ENCODE measurements at places on chromosomes 16 and 17.
A peak's percentile ranks its signal among the peaks of the same experiment; 100 is the strongest.

DNA sequence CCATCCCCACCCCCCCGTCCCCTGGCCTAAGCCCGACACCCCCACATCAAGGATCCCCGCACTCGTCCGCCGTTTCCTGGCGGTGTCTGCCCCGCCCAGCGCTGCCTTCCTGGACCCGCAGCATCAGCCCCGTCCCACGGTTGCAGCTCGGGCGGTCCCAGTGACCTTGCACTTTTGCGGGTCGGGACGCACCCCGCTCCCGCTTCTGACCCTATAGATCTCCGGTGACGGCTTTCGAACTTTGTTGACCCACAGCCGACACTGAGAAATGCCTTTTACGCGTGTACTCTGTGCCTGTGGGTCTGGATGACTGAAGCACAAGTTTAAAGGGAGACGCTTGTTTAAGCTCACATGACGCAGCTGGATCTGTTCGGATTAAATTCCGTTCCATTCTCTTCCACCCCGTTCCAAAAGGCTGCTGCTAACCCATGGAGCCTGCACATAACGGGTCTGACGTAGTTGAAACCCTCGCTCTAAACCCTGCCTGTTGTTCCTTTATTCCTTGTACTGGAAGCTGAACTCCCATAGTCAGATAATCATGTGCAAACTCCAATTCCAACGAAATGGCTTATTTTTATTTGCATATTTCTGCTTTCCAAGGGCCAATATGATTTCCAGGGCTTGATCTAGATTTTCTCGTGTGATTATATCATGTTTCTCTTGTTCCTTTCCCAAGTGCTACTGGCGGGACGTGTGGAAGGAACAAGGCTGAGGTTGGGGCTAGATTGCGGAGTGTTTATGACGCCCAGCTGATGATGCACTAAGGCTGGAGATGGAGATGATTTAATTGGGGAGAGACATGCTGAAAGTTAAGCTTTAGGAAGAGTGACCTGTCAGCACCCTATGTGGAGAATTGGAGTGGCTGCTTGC lies 834 bp downstream of the FLYWCH1 start:
- DNase-seq: no peak

DNA sequence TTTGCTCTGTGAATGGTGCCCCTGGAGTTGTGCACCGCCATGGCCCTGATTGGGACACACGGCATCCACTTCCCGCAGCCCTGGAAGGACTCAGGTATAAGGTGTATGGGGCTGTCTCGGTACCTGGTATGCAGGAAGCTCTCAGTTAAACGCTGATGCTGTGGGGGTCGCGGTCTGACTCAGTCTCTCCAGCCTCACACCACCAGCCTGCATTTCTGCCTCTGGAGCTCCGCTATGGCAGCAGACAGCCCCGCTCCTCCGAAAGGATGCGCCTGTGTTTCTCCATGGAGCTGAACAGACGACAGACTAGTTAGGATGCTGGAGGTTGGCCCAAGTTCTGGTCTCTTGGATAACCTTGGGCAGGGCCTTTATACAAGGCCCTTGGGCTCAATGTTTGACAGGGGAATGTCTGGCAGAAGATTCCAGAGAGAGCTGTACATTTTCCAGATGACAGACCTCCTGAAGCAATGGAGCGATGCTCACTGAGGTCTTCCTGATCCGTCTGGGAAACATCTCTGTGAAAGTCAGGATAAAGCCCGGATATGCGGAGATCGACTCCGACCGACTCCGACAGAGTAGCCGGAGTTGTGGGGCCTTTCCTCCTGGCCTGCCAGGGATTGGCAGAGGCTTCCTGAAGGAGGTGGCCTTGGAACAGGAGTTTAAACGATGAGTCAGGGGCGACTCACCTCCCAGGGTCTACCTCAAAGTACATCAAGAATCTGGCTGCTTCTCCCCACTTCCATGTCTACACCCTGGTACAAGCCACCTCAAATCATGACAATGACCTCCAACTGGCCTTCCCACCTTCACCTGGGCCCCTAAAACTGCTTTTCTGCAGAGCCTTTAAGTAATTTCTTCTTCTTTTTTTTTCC lies 21.9 kb upstream of the BCAR1 start:
- DNase-seq: no peak

- DNase-seq: no peak
Measured at GRCh38 chr16:57711-58110, 4.1 kb downstream of the SNRNP25 start.

GRCh38 chr17:49454050-49454449 lies 39.4 kb upstream of the PHB1 start:
- no peak for DNase-seq

- no peak for DNase-seq
Measured at GRCh38 chr16:14310519-14310991, 239.4 kb downstream of the MRTFB start.

DNA sequence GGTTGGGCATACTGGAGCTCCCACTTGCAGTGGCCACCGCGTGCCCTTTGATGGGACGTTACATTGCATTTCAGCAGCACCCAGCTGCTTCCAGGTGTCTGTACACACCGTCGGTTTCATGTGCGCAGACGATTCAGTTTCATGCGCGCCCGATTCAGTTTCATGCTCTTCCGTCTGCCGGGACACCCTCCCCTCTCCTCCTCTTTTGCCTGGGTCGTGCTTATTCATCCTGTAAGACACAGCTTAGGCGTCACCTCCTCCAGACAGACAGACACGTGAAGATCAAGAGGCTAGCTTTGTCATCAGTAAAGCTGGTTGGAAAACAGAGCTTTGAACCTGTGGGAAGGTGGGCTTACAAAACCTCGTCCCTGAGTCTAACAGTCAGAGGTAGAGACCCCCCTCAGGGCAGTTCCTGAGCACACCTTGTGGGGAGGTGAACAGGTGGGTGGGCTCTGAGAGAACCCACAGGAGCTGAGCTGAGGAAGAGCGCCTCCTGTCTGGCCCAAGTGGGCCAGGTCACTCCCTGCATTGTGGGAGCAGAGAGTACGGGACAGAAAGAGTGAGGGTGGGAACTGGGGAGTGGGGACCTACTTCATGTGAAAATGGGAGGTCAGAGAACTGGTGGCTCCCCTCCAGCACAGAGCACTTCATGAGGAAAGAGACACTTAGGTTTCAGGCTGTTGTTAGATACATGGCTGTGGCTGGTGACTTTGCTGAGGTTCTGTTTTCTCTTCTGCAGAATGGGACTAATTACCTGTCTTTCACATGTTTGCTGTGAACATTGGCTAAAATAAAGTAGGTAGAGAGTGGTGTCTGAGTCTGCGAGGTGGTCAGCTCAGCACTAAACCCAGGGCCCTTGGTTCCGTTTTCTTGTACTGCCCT lies 122.1 kb downstream of the SNX29 start:
- DNase-seq: no peak

DNA sequence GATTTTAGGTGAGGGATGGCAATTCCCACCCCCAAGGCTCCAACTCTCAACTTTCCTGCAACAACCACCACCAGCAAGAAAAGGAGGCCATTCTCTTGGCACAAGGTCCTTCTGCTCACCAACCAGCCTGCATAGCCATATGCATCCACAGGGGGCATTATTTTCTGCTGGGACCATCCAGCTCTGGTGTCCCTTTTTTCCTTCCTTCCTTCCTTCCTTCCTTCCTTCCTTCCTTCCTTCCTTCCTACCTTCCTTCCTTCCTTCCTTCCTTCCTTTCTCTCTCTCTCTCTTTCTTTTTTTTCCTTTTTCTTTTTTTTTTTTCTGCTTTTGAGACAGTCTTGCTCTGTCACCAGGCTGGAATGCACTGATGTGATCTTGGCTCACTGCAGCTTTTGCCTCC lies 21.1 kb upstream of the COX10 start:
- no peak for DNase-seq

DNA sequence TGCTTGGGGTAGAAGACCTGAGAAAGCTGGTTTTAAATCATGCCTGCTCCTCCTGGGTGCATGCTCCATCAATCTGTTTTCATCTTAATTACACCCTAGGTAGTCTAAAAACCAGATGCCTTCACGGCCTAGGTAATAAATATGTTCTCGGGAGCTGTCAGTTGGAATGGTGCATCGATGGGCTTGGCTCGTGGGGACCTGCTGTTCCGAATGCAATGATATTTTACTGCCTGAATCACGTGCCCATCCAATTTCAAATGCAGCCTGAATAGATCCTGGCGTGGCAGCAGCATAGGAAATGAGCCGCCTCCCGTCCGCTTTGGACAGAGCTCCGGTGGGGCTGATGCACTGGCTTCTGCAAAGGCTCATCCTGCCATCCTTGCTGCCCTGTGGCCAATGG lies 18.8 kb upstream of the FAAP100 start:
- no peak for DNase-seq

DNA sequence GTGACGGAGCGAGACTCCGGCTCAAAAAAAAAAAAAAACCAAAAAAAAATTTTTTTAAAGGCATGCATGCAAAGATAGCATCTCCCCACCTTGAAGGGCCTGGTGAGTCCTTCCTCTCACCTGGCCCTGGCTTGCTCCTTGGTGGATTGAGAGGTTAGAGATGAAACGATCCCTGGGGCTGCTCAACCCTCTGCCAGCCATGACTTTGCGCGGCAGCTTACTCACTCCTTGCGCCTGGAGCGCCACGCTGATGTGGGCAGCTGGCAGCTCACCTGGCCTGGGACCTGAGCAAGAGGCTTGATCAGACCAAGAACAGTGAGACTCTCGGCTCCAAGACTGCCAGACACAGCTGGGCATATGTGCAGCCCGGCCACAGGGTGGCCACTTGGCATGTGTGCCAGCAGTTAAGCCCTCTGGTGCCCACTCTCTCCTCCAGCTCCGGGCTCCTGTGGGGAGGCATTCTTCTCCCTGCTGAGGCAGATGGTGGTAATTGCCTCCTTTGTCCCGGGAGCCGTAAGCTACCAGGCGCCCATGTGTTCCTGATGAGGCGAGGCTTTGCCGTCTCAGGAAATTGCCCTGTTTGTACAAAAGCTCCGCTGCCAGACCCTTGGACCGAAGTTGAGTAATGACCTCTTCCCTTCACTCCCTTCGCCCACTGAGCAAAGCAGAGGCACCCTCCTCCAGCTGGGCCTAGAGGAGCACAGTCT lies 5.1 kb upstream of the EVPL start:
- DNase-seq: peak; percentile 61

GRCh38 chr17:39252788-39253460 lies 27.2 kb upstream of the STAC2 start:
- no peak for DNase-seq

- no peak for DNase-seq
Measured at GRCh38 chr16:1309888-1310831, 724 bp downstream of the UBE2I start.

GRCh38 chr16:87681981-87682570 lies 79.8 kb downstream of the JPH3 start:
- no peak for DNase-seq

DNA sequence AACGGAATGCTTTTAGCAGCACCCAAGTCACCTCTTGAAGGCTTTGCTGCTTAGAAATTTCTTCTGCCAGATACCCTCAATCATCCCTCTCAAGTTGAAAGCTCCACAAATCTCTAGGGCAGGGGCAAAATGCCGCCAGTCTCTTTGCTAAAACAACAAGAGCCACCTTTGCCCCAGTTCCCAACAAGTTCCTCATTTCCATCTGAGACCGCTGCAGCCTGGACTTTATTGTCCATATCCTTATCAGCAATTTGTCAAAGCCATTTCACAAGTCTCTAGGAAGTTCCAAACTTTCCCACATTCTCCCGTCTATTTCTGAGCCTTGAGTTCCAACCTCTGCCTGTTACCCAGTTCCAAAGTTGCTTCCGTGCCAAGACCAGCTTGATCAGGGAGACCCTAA lies 27.4 kb downstream of the TMC6 start:
- DNase-seq: no peak

GRCh38 chr17:44959821-44960531 lies 8.1 kb downstream of the C1QL1 start:
- DNase-seq: no peak

GRCh38 chr17:72053036-72053435 lies 67.8 kb upstream of the SOX9 start:
- peak; percentile 37 for DNase-seq

DNA sequence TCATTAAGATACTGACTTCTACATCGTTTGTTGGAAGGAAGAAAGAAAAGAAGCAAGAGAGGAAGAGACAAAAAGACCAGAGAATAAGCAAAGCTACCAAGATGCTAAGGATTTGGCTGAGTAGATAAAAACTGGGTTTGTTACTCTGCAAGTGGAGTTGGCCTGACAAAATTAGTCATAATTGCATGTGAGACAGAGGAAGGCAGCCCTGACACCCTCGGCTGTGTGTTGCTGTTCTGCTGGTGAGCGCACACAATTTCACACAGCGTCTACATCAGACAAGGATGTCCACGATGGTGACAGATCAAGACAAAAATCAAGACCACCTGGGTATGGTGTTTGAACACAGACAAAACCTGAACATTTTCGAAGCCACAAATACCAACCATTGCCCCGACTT lies 75.4 kb upstream of the FA2H start:
- DNase-seq: no peak

- no peak for DNase-seq
Measured at GRCh38 chr16:85915125-85915845, 16.3 kb downstream of the IRF8 start.

DNA sequence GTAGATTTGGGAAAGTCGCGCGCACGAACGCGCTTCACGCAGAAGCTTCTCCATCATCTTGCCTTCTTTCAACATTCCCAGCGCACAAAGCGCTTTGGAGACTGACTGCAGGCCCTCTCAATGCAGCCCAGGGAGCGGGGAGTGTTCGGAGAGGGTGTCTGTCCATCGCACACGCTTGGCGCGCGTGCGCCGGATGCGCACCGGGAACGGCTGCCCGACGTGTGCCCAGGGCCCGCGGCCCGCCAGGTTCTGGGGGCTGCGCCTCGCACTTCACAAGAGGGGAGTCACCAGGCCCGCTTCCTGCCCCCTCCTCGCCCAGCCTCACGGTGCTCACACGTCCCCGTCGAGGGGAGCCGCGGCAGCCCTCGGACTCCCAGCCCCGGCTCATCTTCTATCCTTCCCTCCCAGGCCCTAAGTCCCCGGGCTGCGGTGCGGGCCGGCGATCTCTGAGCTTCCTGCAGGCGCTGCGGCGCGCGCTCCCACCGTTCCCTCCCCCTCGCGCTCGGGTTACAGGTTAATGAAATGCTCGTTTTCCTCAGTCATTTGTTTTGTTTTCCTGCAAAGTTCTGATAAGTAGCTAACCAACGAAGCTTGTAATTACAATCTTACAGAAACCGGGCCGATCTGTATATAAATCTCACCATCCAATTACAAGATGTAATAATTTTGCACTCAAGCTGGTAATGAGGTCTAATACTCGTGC lies 2.8 kb upstream of the IRX3 start:
- no peak for DNase-seq

GRCh38 chr16:55479430-55480140 lies 587 bp downstream of the MMP2 start:
- no peak for DNase-seq

DNA sequence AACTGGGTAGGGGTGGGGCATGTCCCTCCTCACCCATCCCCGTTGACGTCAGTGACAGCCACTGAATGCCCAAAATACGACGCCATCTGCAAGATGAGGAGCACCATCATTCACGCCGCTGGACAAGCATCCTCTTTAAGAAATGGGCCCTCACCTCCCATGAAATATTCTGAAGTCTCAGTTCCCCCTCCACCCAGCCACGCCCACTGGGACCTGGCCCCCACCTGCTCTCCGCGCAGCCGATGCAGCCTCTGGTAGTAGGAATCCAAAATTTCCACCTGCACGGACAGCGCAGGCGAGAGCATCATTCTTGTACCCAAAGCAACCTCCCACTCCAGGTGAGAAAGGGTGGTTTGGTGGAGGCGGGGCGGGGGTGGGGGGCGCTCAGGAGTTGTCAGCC lies 5.6 kb downstream of the ITGA2B start:
- DNase-seq: no peak

- no peak for DNase-seq
Measured at GRCh38 chr17:57588086-57588485, 157.0 kb downstream of the CCDC182 start.
